NCI-H146 (cell line): ENCODE measurements at places on chromosomes 13 and 19.

DNA sequence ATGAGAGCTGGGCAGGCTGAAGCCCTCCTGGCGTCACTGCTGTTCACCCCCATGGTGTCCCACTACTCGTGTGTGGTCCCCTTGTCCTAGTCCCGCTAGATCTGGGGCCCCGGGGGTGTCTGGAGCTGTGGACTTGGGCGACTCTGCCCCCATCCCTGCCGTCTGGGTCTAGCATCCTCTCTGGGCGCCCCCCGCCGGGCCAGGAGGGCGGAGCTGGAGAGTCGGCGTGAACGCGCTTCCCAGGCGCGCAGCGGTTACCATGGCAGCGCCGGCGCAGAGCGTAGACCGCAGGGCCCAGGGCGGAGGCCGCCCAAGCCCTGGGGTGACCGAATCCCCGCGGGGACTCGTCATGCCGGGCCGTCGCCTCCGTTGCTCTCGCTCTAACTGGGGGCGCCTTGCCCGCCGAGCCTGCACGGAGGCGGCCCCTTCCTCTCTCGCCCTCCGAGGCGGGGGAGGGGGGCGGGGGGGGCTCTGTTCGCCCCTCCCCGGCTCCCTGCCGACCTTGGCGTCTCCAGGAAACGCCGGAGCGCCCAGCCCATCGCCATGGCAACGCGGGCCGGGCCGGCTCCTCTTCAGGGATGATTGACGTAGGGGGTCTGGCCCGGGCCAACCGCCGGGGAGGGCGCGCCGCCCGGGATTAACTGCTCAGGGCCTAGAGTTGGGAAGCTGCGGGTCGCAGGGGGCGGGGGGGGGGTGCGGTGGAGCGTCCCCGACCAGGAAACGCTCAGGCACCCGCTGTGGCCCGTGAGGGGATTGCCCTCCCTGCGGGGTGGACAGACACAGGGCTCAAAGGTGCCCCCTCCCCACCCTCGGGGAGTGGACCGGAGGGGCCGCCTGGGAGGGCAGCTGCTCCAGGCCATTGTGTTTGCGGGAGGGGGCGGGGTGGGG, 8.9 kb downstream of the ISYNA1 start:
- DNase-seq, result peak; percentile 90

DNA sequence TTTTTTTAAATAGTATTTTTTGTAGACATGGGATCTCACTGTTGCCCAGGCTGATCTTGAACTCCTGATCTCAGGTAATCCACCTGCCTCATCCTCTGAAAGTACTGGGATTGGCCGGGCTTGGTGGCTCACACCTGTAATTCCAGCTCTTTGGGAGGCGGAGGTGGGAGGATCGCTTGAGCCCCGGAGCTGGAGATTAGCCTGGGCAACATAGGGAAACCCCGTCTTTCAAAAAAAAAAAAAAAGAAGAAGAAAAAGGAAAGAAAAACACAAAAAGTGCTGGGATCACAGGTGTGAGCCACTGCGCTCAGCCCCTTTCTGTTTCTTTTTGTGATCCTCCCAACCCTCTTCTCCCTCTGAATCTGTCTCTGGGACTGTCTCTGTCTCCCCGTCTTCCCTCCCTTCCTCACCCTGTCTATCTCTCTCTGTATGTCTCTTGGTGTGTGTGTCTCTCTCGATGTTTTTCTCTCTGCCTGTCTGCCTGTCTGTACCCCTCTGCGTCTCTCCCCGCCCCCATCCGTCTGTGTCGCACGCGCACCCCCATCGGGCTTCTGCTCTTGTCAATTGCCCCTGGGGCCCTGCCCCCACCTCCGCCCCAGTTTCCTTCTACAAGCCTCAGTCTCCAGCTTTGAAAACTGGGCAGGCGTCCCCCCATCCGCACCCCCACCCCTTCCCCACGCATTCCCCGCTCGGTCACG, 540 bp upstream of the ZFP36 start:
- no peak for DNase-seq

GRCh38 chr19:38209671-38210457, 14.2 kb downstream of the DPF1 start:
- no peak for DNase-seq

DNA sequence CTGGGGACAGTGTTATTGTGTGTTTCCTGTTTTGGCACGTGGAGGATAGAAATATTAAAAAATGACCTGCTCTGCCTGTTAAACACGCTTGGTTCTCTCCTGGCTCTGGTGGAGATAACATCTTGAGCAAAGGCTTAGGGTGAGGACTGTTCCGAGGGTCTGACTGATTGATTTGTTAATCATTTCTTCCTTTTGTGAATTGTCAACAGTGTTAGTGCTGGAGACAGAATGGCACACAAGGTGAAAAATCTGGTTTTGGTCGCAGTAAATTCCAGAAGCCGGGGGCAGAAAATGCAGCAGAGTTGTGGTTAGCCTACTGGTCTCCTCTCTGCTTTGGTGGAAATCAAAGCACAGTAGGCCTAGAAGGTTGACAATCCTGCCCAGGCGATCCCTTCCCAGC, 163.6 kb downstream of the FGF9 start:
- DNase-seq, result no peak

GRCh38 chr13:88472316-88472715, 801.1 kb downstream of the SLITRK5 start:
- DNase-seq, result no peak

DNA sequence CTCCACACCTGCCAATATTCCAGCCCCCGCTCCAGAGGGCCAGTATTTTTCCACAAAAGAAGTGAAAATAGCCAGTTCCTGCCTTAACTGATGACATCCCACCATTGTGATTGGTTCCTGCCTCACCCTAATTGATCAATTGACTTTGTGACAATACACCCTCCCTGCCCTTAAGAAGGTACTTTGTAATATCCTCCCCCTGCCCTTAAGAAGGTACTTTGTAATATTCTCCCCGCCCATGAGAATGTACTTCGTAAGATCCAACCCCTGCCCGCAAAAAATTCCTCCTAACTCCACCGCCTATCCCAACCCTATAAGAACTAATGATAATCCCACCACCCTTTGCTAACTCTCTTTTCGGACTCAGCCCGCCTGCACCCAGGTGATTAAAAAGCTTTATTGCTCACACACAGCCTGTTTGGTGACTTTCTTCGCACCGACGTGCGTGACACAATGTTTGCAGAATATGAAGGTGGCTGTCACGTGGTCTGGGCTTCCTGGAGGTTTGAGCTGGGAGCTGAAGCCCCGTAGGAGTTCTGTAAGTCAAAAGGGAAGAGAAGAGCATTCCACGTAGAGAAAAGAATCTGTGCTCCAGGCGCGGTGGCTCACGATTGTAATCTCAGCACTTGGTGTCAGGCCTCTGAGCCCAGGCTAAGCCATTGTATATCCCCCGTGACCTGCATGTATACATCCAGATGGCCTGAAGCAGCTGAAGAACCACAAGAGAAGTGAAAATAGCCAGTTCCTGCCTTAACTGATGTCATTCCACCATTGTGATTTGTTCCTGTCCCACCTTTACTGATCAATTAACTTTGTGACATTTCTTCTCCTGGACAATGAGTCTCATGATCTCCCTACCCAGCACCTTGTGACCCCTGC, 6.2 kb upstream of the FUT3 start:
- DNase-seq, result no peak

DNA sequence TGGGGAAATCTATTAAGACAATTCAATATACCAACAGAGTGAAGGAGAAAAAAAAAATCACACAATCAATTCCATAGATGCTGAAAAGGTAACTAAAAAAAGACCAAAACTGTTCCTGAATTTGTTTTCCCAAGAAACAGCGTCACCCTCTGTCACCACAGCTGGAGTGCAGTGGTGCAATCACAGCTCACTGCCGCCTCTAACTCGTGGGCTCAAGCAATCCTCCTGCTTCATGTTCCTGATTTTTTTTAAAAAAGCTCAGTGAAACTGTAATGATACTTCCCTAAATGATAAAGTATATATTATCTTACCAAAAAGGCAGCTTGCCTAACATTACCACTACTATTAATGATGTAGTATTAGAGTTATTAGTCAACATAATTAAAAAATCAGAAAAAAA, 19.6 kb upstream of the ZFP14 start:
- no peak for DNase-seq

GRCh38 chr19:42301646-42302203, at the start of gene PRR19:
TSS of gene PRR19 (plus strand) at chr19:42302132. CDS start at chr19:42309585, 7,453 bp downstream.
- DNase-seq, result peak; percentile 66

- peak; percentile 1 for DNase-seq
These were observed 1677.1 kb downstream of the OLFM4 start for GRCh38 chr13:54705738-54706137.

GRCh38 chr19:57527136-57527881, at the start of gene ZNF549:
TSS of gene ZNF549 (plus strand) at chr19:57527356. CDS start at chr19:57527574, 218 bp downstream.
- peak; percentile 94 for DNase-seq

- DNase-seq, result no peak
These were observed 85.1 kb downstream of the ABCC4 start for GRCh38 chr13:95216182-95216581.

DNA sequence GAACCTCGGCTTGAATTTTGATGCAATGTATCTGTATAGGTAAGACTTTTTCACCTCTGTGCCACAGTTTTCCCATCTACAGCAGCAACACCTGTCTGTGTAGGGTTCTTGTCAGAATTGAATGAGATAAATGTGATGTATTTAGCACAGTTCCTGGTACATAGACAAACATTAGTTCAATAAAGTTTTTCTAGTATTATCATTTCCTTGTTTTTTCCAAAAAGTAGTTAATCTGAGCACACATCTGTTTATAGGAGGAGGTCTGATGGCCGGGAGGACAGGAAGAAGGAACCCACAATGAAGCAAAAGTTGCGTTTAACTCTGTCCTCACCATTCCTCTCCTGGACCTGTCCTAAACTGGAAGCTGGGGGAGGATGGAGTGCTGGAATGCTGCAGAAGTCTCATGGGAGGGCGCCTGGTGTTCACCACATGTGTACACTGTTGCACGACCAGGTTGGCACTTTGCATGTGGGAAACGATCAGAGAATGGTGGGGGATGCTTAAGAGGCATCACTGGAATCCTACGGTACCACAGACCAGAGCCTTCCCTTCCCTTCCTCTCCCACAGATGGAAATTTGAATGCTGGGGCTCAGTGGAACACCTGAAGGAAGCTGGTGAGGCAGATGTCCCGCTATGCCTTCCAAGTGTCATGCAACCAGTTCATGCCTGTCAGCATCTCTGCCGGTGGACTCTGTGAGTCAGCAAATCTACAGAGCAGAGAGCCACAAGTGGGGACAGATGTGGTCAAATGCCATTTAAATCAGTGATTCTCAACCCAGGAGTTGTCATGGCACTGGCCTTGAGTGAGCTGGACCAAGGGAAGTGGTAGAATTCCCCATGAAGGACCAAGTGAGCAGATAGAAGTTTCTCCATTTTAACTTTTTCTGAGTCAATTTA, 315.6 kb downstream of the DLEU7 start:
- no peak for DNase-seq

DNA sequence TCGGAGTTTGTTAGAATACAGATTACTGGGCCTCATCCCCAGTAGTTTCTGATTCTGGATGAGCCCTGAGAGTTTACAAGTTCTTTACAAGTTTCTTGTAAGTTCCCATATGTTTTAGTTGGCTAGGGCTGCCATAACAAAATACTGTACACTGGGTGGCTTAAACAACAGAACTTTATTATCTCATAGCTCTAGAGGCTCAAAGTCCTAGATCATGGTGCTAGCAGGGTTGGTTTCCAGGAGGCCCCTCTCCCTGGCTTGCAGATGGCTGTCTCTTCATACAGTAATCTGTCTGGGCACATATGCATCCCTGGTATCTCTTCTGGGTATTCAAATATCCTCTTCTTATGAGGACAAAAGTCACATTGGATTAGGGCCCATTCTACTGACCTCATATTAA, 167.2 kb downstream of the KLF5 start:
- no peak for DNase-seq

- no peak for DNase-seq
These were observed 44.2 kb downstream of the CEBPG start for GRCh38 chr19:33417751-33418150.

DNA sequence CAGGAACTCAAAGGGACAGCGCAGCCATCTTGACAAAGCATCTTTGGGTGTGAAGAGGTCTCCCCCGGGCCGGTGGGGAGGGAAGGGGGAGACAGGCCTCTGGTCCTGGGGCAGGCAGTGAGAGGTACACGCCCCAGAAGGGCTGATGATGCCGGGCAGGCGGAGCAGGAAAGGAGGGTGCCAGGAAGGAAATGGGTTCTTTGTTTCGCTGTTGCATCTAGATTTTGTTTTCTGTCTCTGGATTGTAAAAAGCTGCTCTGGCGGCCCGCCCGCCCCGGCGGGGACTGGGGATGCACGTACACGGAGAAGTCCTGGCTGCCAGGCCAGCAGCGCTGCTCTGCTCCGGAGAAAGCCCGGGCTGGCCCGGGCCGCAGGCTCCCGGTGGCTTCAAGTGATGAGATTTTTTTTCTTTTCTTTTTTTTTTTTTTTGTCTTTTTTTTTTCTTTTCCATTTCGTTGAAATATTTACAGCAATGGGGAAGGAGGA, 13.2 kb upstream of the ASF1B start:
- no peak for DNase-seq

- peak; percentile 36 for DNase-seq
These were observed at the start of gene MAMSTR for GRCh38 chr19:48719263-48720171. TSS of gene MAMSTR (minus strand) at chr19:48719725. CDS start at chr19:48719031, 694 bp downstream.

DNA sequence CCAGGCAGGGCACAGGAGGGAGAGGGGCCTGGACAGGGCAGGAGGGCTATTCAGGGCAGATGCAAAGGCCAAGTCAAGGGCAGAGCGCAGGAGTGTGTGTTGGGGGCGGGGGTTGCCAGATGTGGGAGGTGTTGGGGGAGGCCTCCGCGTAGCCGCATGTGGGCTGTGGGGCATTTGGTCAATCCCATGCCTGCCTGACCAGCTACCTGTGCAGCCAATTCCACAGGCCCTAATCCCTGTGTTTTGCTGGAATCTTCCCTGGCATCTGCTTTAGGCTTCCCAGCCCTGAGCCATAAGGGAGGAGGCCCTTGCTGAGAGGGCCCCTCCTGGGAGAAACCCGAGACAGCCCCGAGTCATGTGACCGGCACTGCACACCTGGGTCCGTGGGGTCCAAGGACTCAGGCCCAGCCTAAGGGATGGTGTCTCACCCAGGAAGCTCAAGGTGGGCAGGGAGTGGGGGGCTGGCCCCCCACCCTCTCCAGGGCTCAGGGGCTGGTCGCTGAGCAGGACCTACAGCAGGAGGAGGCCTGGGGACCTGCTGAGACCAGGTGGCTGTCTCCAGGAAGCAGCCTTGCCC, 20.3 kb downstream of the RFX1 start:
- peak; percentile 38 for DNase-seq

- DNase-seq, result no peak
These were observed 4.9 kb upstream of the ZC3H13 start for GRCh38 chr13:46057256-46058015.

GRCh38 chr13:90919153-90919552, 428.3 kb upstream of the MIR17HG start:
- DNase-seq, result no peak

DNA sequence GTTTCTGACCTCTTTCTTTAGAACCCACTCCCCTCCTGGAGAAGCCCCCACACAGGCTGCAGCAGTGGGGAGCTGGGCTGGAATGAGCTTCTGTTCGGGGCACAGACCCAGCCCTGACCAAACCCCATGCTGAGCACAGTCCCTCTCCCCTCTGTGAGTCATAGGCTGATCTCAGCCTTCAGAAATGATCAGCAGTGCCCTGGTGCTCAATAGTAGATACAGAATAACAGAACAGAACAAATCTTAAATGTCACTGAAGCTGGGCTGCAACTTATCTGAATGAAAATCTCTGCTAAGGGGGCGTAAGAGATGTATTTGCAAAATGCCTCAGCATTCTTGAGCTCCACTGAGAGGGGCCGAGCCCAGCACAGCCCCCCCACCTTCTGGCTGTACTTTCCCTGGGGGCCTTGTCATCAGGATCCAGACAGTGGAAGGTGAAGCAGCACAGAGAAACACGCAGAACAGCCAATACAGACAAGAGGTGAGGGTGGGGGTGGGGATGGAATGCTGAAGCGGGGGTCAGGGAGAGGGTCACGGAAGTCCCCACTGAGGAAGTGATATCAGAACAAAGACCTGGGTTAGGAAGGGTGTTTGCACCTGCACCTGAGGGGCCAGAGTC, 9.9 kb downstream of the ZNF665 start:
- DNase-seq, result no peak

- DNase-seq, result no peak
These were observed 4.7 kb downstream of the ALOX5AP start for GRCh38 chr13:30739761-30740642.
